ENCODE measurements at places on chromosomes 1 and 21. TPM values are rescaled to one million over a fixed set of nuclear protein-coding genes. Genes with fewer than 3 reads are reported as not detected.

DNA sequence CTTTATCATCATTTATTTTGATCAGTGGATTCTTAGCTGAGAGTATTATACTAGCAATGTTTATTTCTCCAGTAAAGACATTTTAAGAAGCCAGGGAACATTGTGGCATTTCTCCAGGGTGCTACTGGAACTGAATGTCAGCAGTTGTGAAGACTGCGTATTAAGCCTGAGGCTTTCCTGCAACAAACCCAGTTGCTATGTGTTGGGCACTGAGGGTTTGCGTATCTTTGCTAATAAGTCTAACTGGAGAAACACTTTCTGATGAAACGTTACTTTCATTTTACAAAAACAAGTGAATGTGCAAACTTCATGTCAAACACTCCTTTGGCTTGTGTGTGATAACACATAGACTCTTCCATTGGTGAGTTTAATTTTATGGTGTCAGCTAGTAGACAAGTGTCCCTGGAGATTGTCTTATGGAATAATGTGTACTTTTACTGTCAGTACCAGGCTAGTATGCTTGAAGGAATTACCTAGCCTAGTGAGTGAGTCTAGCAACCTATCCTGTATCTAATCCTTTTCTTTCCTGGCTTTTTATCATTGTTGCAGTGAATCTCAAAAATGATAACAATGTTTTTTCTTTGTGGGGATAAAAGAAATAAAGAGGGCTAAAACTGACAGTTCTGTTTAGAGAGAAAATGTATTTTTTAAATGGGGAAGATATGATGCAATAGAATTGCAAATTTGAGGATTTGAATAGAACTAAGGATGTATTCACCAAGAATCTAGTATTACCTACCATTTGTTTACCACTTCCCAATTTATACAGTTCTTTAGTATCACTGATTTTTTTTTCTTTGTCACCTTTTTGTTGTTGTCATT is 70.1 kb downstream of the MTR start:
- peak; percentile 76 for ATAC-seq

DNA sequence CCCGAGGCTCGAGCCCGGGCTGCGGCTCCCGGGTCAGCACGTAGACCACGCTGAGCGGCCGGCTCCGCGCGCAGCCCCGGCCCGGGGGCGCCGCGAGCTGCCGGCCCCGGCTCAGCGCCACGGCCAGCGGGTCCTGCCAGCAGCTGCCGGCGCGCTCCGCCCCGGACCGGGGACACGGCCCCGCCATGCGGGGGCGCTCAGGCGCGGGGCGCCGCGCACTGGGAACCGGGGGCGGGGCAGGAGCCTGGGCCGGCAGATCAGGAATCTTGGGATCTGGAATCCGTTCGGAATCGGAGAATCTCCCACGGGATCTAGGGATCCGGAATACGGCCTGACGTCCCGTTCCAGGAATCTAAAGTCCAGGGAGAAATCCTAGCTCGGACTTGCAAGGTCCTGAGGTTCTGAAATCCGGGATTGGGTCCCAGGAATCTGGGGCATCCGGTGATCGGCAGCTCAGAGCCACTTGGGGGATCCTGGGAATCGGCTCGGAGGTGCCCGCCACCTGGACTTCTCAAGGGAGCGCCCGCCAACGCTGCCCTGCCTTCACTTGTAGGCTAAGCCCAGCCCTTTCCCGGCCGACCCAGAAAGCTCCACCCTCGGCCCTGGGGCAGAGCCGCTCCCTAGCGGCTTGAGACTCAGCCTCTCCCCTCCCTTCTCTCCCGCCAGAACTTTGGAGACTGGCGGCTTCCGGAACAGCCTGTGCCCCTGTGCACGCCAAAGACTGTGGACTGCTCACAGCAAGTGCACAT is at the start of gene MAP3K6:
Gene MAP3K6 (minus strand): TSS at position 551 of the 749 bp plus-strand sequence. CDS start 364 bp downstream, at position 187.
- peak; percentile 84 for ATAC-seq

DNA sequence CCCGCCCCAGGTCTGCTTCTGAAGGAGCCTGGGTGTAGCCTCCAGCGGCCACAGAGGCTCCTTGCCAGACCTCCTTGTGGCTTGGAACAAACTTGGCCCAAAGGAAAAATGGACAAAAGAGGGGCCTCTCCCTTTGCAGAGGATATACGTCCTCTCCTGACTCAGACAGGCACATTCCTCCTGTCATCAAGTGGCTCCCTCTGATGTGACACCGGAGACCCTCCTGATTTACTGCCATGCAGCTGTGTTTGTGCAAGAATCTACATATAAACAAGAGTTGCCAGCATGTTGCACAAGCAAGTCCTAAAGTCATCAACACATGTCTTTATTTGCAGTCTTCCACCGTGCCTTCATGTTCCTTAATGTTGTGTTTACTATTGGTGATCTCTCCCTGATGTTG is 54.1 kb upstream of the F3 start:
- no peak for ATAC-seq

- ATAC-seq = peak; percentile 24
Measured at GRCh38 chr1:9068981-9069325, 482 bp downstream of the SLC2A5 start.

- peak; percentile 93 for ATAC-seq
Measured at GRCh38 chr1:154479764-154480421, 22.1 kb upstream of the TDRD10 start.

DNA sequence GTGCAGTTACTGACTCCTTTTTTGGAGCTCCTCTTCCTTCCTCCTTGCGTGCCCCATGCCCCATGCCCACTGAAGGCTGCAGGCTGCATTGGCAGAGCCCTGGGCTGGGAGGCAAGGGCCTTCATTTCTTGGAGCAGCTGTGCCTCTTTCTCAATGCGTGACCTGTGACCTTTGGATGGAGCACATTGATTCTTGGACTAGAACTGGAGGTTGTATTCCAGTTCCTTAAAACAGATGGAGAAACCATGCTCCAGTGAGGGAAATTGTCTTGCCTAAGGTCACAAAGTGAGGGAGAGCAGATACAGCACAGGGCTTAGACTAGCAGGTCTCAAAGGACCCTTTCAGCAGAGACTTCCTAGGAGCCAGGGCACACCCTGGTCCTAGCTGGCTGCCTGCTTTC is 9.0 kb downstream of the TMEM269 start:
- ATAC-seq = peak; percentile 83

DNA sequence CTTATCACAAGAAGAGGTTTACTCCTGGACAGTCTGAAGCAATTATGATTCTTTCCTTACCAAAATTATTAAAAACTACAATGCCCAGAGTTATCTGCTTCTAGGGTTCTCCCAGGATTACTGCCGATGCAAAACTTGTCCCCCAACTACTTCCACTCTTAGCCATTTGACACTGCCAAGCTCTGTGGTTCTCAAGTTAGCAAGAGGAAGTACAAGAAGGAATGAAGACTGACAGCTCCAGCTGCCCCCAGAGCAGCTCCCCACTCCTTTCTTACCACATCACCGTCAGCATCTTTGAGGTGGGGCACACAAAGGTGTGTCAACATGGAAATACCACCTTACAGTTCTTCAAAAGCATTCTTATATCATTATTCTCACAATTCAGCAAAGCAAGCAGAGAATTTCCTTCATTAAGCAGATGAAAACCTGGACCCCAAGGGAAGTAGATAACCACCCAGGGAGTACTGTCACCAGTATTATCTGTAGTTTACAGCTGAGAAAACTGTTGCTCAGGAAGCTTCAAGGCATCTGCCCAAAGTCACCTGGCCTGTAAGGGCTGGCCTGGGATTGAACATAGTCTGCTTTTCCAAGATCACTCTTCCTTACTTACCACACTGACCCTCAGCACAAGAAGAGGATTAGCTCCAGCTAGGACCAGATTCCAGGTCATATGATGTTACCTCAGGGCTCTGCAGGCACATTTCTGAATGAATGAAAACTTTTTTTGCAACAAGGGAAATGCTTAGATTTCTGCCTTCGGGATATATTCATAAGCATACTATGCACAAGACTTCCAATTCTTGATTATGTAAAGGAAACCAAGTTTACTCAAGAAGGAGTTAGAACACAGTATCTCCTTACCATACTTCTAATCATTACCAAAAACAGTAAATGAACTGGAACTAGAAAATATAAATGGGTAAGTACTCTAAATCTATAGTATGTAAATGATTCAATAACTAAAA is 9.3 kb downstream of the PSMG1 start:
- ATAC-seq = no peak

- no peak for ATAC-seq
Measured at GRCh38 chr1:87231703-87232367, 96.8 kb upstream of the LMO4 start.

- no peak for ATAC-seq
Measured at GRCh38 chr1:185696422-185697150, 37.6 kb upstream of the HMCN1 start.

DNA sequence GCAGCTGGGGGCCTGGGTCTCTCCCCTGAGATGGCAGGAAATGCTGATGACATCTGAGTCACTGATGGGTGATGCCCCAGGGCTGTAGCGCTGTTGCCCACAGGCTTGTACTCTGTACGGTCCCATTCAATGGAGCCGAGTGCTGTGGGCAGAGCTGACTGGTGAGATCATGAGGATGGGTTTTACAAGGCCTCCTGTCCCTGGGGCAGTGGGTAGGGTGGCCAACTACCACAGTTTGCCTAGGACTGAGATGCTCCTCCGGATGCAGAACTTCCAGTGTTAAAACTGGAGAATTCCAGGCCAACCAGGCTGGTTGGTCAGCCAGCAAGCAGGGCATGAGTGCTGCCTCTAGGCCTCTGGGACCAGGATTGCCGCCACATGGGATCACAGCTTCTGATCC is 9.2 kb downstream of the PHLDA3 start:
- ATAC-seq = no peak

DNA sequence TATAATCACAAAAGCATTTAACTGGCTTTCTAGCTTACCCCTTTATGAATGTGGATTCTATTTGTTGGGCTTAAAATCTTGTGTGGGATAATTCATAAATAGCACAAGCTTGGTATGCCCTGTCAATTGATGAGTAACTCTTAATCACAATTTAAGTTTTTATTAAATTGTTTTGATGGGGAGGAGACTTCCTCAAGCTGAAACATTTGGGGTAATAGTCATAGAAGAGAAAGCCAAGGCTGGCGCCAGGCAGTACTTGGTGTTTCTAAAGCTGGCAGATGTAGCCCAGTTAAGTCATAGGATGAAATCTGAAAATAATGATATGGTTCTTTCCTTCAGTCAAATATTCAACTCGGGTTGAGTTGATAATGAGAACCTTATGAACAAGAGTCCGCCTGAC is 167.2 kb downstream of the FMN2 start:
- no peak for ATAC-seq

DNA sequence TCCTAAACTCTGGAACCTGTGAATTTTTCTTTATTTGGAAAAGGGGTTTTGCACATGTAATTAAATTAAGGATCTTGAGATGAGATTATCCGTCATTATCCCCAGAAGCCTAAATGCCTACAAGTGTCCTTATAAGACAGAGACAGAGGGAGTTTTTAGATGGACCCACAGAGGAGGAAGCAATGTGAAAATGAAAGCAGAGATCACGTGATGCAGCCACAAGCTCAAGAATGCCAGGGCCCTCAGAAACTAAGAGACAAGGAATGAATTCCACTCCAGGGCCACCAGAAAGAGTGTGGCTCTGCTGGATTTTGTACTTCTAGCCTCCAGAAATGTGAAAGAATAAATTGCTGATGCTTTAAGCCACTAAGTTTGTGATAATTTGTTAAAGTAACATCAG is 183.6 kb upstream of the UBE2U start:
- peak; percentile 74 for ATAC-seq

GRCh38 chr1:77541162-77541545 is 141.3 kb downstream of the ZZZ3 start:
- ATAC-seq = no peak

DNA sequence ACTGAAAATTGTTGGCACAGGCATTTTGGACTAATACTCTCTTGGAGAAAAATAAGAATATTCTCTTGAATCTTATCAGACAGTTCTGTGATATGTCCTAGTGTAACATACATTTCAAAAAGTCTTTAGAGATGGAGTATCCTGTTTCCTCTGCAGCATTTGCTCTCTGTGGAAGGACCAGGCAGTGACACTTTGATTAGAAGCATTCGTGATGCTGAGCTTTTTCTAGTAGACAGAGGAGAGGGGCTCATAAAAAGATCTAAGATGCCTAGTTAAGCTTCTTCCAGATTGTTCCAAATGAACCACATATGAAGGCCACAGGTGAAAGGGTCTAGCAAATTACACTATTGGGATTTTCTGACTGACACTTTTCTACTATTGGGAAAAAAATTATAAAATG is 120.3 kb downstream of the C1orf21 start:
- ATAC-seq = no peak

GRCh38 chr21:35375115-35375514 is 326.0 kb upstream of the RUNX1 start:
- ATAC-seq = no peak

DNA sequence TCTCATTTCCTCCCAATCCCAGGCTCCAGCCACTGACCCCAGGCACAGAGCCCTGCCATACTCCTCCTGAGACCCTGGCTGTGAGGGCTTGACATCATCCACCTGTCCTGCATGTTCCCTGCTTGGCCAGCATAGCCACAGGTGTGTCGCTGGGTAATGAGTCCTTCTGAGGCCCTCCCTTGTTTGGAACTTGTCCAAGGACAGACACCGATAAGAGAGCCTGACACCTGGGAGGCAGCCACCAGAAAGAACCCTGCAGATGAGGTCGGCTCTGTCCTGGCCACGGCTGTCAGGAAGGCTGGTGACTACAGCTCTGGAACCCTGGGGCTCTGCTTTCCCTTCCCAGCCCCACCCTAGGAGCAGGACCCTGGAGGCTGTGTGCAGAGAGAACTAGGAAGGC is 34.6 kb downstream of the TMEM63A start:
- ATAC-seq = no peak

- ATAC-seq = peak; percentile 87
Measured at GRCh38 chr1:164823486-164824279, 264.7 kb downstream of the PBX1 start.

DNA sequence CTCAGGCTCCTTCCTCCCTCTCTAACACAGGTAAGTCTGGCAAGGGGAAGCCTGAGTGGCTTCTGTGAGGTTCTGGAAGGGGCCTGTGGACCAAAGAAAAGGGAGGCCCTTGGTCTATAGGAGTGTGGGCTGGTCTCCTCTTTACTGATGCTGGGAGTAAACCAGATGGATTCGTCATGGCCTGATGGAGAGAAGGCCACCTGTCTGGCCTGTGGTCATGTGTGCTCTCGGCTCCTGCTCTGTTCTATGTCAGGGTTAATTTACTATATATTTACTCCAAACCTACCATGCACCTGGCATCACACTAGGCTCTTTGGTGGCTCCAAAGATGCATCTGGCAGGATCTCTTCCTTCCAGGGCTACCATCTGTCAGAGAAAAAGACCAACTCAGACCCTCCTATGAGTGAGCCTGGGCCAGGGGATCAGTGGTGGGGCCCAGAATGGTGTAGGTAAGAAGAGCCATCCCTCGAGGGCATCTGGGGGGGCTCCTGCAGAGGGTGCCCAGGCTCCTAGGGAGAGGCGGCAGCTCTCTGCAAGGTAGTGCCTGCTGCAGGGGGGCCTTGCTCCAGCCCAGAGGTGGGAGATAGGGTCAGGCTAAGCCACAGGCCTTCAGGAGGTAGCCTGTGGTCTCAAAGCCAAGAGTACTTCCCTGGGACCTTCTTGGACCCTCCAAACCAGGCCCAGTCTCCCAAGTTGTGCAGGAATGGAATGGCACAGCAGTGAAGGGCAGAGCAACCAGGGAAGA is 68.2 kb upstream of the SELENON start:
- ATAC-seq = no peak

Gene SYTL1
- total RNA-seq = 0.89 TPM

Gene CFHR2
- total RNA-seq = not detected

Gene DNM3
- 4.5 TPM for total RNA-seq

Gene LCE1A
- not detected for total RNA-seq

Gene S100A9
- 2,906 TPM for total RNA-seq

Gene KRTAP21-2
- total RNA-seq = not detected

Data from gastroesophageal sphincter (tissue), 4 donors.